ENCODE measurements at places on chromosomes 3 and 15.

DNA sequence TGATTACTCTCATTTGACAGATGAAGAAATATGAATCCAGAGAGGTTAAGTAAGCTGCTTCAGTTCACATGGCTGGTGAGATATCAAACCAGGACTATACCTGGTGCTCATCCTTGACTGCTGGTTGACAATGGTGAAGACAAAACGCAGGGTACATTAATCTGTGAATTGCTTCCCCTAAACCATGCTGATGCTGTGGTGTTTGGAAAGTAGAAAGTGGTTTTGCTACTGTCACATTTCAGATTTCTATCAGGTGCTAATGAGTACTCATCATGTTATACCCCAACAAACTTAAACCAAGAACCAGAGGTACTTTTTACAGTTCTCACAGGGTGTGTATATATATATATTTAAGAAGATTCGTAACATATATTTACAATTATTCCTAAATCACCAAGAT lies 85.0 kb upstream of the PRTG start:
- DNase-seq, result no peak

- no peak for DNase-seq
These were observed 68.1 kb upstream of the SH3GL3 start for GRCh38 chr15:83378921-83379578.

GRCh38 chr3:107990433-107990832 lies 100.4 kb downstream of the CD47 start:
- no peak for DNase-seq

GRCh38 chr3:159252772-159253384 lies 451.0 kb downstream of the MFSD1 start:
- peak; percentile 9 for DNase-seq

GRCh38 chr3:178676077-178676476 lies 139.8 kb downstream of the KCNMB2 start:
- no peak for DNase-seq

DNA sequence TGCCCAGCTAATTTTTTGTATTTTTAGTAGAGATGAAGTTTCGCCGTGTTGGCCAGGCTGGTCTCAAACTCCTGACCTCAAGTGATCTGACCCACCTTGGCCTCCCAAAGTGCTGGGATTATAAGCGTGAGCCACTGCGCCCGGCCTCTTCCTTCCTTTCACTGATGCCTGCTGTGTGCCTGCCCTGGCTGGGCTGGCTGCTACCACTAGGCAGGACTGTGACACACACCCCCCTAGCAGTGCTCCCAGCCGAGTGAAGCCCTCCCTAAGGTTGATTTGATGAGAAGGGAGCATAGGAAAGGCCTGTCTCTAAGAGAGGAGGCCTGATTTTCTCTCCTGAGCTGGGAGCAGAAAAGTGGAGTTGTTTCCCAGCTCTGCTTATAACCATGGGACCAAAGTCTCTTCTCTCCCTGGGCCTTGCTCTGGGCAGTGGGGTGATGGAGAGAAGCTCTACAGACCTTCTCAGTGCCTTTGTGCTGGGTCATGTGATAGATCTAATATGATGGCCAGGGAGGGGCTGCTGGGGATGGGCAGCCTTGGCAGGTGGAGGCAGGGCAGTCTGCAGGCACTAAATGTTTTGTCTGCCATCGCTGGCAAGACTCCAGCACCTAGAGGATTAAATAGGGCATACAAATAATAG lies 20.1 kb upstream of the SFMBT1 start:
- DNase-seq, result no peak

All from GM13977 (cell line).